Stimulated activated CD8-positive, alpha-beta memory T cell treated with anti-CD3 and anti-CD28 coated beads, Interleukin-2, amount 100 ng/mL, for 1 hour (primary cell): ENCODE measurements at places on chromosomes 5 and 9.

DNA sequence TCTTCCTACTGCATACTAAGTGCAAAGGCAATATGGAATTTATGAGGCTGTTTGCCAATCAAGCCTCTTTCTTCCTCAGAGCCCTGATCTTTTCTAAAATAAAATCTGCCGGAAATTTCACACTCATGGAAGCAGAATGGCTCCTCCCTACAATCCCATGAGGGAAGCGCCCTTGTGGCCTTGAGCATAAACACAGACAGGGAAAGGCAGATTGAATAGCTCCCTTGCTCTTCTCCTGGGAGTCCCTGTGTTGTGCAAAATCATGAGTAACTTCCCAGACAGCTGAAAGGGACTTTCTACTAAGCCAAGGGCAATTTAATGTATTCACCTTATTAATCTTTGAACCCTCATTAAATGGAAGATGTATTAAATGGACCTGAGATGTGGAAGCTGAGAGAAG, 226.1 kb upstream of the PIK3R1 start:
- DNase-seq, result no peak

DNA sequence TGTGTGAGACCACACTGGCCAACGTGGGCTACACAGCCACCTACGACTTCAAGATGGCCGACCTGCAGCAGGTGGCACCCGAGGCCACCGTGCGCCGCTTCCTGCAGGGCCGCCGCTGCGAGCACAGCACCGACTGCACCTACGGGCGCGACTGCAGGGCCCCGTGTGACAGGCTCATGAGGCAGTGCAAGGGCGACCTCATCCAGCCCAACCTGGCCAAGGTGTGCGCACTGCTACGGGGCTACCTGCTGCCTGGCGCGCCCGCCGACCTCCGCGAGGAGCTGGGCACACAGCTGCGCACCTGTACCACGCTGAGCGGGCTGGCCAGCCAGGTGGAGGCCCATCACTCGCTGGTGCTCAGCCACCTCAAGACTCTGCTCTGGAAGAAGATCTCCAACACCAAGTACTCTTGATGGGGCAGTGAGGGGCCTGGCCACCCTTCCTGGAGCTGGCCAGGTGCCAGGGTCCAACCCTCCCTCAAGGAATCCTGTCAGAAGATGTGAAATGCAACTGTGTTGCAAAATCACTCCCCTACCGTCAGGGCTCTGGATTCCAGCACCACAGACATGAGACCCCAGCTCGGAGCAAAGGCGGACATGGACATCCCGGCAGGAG, 11.1 kb downstream of the DIPK1B start:
- DNase-seq, result no peak

GRCh38 chr5:83493644-83494043, 22.1 kb downstream of the VCAN start:
- no peak for DNase-seq

- DNase-seq, result no peak
Measured at GRCh38 chr5:22835686-22836085, 17.5 kb downstream of the CDH12 start.

DNA sequence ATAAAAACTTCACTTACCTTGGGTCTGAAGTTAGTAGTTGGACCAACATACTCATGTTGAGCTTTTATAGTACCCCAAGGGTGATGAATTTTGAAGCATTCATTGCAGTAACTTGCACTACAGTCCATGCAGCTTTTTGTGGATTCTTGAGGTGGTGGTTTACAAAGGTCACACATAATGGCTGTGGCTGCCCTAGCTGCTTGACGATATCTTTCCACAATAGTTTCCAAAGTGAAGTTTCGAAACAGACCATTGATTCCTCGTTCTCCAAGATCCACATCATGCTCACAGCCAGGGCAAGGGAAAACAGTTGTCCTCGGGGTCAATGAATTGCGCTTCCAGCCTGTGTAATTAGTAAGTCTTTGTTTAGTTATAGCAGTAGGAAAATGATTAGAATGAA, 22.7 kb downstream of the TRIM36 start:
- no peak for DNase-seq

DNA sequence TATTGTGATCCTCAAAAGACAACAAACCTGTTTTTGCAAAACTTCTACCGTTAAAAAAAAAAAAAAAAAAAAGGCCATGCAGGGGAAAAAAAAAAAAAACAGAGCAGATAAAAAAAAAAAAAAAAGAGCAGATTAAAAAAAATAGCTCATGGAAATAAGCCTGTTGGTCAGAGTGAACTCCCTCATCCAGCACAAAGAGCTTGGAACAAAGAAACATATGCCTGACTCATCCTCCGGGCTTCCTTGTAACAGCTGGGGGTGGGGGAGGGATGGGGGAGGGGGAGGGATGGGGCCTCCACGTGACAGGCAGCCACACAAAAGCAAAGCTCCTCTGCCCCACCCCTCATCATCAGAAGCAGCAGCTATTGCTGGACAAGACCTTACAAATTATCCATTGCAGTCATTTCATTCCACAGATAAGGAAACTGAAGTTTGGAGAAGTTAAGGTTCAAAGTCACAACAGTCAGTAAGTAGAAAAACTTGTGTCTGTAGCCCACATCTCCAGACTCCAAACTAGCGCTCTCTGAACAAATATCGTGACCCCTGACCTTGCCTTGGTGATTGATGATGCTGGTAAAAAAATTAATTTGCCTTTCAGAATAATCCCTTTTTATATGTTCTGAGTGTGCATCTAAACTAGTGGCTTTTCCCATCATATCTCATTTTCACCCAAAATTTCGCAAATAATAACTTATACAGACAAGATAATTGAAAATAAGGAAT, 38.9 kb downstream of the SLC35D2 start:
- no peak for DNase-seq

DNA sequence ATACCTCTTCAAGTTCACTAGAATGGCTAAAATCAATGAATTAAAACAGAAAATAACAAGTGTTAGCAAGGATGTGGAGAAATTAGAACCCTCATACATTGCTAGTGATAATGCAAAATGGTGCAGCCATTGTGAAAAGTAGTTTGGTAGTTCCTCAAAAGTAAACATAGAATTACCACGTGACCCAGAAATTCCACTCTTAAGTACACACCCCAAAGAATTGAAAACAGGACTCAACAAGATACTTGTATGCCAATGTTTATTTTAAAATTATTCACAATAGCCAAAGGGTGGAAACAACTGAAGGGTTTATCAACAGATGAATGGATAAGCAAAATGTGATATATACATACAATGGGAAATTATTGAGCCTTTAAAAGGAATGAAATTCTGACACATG, 70.3 kb downstream of the BARX1 start:
- DNase-seq, result no peak

DNA sequence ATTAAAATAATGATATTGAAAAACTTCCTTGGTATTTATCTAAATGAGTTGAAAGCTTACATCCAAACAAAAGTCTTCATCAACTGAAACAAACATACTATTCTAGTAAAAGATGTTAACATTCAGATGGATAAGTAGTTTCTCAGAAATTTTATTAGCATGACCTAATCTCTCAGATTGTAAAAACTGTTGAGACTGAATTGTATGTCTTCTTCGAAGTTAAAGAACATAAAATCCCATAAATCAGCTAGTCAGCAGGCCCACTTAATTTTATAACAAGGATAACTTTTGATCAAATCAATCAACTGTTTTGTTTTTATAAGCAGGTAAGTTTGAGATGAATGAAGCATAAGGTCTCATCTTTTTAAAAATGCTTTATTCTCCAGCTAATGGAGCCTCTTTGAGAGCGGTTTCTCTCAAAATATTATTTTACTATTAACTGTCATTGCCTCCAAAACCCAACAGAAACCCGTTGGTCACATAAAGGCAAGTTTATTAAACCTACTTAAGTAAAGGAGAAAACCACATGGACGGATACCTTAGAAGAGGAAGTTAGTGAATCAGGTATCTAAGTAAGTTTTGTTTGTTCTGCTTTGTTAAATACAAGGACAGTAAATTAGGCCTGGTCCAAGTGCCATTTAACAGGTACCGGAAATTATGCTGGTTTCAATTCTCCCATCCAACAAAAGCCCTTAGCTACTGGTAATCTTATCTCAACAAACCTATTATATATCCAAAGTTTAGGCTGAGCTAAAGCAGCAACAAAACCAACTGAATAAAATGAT, 457.0 kb downstream of the PDE4D start:
- no peak for DNase-seq

GRCh38 chr9:16664211-16664610, 206.3 kb downstream of the BNC2 start:
- DNase-seq, result no peak

- DNase-seq, result no peak
Measured at GRCh38 chr5:111144352-111144930, 52.3 kb downstream of the WDR36 start.

DNA sequence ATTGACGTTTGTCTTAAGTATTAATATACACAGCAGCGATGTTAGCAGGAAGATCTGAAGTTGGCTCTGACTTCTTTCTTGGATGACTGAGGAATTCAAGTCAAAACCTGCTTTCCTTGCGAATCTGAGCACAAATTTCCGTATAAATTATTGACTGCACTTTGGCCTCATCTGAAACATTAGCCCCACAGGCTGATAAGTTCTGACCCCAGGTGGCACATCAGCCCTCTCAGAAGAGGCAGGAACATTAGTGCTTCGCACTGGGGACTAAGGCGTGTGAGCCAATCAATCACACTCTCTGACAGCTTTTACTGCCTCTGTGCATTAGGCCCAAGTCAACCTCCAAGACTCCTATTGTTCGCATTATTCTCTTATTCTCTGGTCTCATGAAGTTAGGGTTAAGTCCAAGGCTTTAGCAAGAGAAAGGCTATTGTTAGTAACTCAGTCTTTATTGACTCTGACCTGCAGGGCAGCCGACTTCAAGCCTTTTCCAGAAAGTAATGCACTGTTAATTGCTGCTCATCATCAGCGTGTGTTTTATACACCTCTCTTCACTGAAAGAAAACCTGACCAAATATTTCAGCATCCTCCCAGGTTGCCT, 84.2 kb downstream of the ZNF608 start:
- no peak for DNase-seq

GRCh38 chr9:1100945-1101344, 50.8 kb downstream of the DMRT2 start:
- no peak for DNase-seq

DNA sequence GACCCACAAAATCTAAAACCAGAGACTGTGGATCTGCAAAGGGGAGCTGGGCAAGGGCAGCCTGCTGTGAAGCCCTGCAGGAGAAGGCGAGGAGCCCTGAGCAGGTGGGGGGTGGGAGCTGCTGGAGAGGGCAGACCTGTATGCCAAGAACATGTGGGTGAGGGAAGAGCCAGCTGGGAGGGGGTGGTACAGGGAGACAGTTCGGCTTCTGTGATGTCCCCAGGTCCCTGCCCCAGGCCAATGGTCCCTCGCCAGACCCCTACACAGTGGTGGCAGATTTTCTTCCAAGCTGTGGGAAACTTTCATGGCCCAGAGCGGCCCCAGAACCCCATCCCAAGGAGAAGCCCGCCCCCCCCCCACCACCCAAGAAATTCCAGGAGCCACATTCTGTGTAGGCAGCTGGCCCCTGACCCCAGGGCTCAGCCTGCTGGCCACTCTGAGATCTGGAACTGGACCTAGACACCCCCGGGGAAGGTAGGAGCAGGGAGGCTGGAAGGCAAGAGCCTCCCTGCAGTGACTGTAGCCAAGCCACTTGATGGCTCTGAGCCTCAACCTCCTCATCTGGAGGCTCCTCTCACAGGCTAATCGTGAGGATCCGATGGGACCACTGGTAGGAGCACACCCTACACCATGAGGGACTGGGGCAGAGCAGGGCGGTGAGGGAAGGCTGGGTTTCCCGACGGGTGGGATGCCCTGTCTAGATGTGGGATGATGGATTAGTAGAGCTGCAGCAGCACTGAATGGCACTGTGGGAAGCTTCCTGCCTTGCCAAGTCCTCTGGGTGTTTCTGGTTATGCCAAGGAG, 22.6 kb upstream of the CSF1R start:
- DNase-seq, result no peak

- no peak for DNase-seq
Measured at GRCh38 chr5:35626108-35626507, 8.4 kb downstream of the SPEF2 start.

GRCh38 chr9:97940233-97940632, 2.3 kb upstream of the HEMGN start:
- no peak for DNase-seq

- no peak for DNase-seq
Measured at GRCh38 chr9:86667307-86667706, 280.0 kb downstream of the GAS1 start.

- DNase-seq, result no peak
Measured at GRCh38 chr5:78726571-78726970, 78.0 kb upstream of the LHFPL2 start.

- no peak for DNase-seq
Measured at GRCh38 chr5:95177456-95177855, 107.4 kb downstream of the MCTP1 start.

GRCh38 chr5:175336781-175337180, 107.2 kb downstream of the DRD1 start:
- DNase-seq, result no peak

- no peak for DNase-seq
Measured at GRCh38 chr5:95984287-95984938, 22.8 kb upstream of the ELL2 start.
